ENCODE measurements at places on chromosomes 7 and 10.
A peak's percentile ranks its signal among the peaks of the same experiment; 100 is the strongest.

- no peak for DNase-seq
Measured at GRCh38 chr10:108608860-108609259, 1314.5 kb downstream of the XPNPEP1 start.

DNA sequence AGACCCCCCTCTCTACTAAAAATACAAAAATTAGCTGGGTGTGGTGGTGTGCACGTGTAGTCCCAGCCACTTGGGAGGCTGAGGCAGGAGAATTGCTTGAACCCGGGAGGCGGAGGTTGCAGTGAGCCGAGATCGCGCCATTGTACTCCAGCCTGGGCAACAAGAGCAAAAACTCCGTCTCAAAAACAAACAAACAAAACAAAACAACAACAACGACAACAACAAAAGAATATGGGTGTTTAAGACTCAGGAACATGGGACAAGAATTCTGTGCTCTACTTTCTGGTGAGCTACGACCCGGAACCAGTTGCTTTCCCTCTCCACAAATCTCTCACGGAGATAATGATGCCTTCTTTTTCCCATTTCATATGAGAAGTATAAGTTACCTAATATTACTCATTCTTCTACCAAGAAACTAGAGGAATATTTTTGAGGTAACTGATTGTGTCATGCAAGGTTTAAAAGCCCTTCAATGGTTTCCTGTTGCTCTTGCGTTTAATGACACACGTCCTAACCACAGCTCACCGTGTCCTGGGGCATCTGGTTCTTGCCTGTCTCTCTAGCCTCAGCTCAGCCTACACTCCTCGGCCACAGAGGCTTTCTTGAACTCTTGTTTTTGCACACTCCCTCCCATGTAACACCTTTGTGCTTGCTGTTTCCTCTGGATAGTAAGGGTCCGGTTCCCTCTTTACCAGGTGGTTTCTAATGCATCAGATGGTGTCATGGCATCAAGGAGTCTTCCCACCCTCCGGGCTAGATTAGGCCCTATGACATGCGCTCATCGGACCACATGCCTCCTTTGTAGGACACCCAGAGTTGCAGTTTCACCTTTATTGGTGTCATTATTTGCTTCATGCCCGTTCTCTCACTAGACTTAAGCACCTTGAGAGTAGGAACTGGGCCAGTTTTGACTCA, 67.5 kb downstream of the PFKFB3 start:
- peak; percentile 45 for DNase-seq

- DNase-seq, result no peak
Measured at GRCh38 chr7:46775776-46776175, 806.1 kb downstream of the TNS3 start.

- no peak for DNase-seq
Measured at GRCh38 chr10:97686301-97686961, 610 bp downstream of the AVPI1 start.

DNA sequence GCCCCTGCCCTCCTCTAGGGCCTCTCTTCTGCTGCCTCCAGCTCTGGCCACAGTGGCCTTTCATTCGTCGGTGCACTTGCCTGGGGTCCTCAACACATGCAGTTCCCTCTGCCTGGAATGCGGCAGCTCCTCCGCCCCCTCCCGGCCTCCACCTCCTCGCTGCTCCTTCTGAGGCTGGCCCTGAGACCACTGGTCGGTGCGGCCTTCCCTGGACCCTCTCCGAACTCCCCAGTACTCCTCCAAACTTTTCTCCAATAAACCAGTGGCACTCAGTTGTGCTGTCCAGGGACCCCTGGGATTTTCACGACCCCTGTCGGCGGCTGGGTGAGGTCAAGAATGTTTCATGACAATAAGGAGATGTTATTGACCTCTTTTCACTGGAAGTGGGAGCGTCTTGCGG, 53.5 kb downstream of the BMS1 start:
- no peak for DNase-seq

- DNase-seq, result no peak
Measured at GRCh38 chr10:44557596-44558191, 172.8 kb upstream of the CXCL12 start.

- DNase-seq, result no peak
Measured at GRCh38 chr10:11328264-11329061, 283.0 kb downstream of the USP6NL start.

DNA sequence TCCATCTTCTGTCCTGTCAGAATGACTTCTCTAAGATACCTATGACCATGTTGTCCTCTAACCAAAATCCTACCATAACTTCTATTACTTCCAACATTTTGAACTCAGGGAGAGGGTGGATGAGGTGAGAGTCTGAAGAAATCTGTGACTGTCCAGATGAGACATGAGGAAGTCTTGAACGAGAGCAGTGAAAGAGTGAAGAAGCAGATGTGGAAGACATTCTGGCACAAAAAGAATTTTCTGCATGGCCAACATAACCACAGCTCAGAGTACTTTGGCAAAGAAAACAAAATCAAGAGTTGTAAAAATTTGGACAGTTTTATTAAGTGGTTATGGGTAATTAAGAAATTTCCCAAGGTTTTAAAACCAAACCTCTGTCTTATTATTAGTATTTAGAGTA, 141.6 kb downstream of the CPEB3 start:
- DNase-seq, result no peak

DNA sequence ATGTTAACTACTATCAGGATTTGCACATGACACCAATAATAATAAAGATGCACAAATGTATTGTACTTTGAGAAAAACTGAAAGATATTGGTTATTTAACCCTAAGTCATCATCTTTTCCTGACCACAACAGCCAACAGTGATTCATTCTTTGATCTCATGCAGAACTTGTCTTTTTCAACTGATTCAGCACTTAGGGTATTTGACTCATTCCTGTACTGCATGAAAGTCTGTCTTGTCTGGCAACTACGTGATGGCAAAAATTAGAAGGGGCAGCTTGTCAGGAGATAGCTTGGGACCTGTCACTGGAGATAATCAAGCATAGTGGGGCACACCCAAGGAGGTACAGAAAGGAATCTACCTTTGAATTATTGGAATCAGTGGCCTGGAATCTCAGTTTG, 77.8 kb upstream of the LRRC17 start:
- no peak for DNase-seq

GRCh38 chr7:75872073-75872782, 6.6 kb upstream of the RHBDD2 start:
- DNase-seq, result no peak

DNA sequence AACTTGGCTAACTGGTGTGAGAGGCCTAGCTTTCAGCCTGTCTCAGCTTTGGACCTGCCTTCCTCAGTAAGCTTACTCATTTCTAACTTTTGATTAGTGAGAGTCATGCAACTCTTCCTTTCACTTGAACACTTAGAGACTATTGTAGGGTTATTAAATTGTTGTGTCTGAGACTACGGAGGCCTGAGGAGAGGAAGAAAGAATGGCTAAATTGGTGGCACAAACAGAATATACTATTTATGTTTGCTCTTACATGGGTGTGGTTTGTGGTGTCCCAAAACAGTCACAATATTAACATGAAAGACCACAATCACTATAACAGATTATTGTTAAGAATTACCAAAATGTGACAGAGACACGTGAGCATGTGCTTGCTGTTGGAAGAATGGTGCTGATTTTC, 82.1 kb downstream of the TRIM24 start:
- no peak for DNase-seq

- no peak for DNase-seq
Measured at GRCh38 chr7:11751315-11751714, 80.7 kb downstream of the THSD7A start.

- no peak for DNase-seq
Measured at GRCh38 chr7:149736478-149737360, 36.7 kb downstream of the ZNF467 start.

DNA sequence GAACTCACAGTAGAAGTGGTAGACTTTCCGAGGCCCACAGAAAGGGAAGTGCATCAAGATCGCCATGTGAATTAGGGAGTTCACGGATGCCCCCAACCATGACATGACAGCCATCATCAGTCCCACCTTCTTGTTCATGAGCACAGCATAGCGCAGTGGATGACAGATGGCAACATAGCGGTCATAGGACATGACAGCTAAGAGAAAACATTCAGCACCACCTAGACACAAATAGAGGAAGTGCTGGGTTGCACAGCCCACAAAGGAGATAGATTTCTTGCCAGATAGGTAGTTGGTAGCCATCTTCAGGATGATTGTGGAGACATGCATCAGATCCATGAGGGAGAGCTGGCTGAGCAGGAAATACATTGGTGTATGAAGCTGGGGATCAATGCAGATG, 342 bp downstream of the OR2AE1 start:
- no peak for DNase-seq

- no peak for DNase-seq
Measured at GRCh38 chr7:142460402-142461117, 202.7 kb upstream of the PRSS58 start.

GRCh38 chr7:18153183-18153748, 125.6 kb upstream of the PRPS1L1 start:
- no peak for DNase-seq

- DNase-seq, result peak; percentile 95
Measured at GRCh38 chr10:119817991-119818888, 54.4 kb downstream of the MCMBP start.

- DNase-seq, result no peak
Measured at GRCh38 chr7:102155821-102156441, 130.7 kb upstream of the SH2B2 start.

DNA sequence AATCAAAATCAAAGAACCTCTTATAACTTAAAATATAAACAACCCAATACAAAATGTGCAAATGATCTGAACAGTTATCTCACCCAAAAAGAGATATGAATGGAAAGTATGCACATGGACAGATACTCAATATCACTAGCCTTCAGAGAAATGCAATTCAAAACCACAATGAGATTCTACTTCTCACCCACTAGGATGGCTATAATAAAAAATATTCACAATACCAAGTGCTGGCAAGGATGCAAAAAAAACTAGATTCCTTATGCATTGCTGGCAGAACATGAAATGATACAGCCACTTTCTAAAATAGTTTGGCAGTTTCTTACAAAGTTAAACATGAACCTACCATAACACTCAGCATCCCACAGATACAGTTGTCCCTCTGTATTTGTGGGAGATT, 130.1 kb upstream of the LRRN3 start:
- no peak for DNase-seq

- no peak for DNase-seq
Measured at GRCh38 chr7:2520131-2520760, 672 bp downstream of the LFNG start.

DNA sequence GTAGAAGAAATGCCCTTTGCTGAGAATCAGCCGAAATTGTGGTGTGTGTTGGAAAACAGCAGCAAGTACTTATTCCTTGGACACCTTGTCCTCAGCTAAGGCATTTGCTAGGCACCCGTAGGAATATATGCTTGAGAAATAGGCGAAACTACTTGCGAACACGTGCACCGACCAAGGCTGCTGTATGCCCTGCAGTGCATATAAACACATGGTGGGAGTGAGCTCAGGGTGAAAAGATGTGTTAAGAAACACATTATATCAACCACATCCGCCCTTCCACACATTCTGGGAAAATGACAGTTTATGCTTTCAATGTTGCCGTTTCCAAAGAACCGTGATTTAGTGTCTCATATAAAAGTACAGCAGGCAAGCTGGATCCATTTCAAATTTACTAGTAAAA, 199.2 kb downstream of the JCAD start:
- no peak for DNase-seq

GRCh38 chr10:30877111-30877510, 154.6 kb downstream of the ZNF438 start:
- DNase-seq, result no peak
